ENCODE measurements at places on chromosomes 12 and 14.

DNA sequence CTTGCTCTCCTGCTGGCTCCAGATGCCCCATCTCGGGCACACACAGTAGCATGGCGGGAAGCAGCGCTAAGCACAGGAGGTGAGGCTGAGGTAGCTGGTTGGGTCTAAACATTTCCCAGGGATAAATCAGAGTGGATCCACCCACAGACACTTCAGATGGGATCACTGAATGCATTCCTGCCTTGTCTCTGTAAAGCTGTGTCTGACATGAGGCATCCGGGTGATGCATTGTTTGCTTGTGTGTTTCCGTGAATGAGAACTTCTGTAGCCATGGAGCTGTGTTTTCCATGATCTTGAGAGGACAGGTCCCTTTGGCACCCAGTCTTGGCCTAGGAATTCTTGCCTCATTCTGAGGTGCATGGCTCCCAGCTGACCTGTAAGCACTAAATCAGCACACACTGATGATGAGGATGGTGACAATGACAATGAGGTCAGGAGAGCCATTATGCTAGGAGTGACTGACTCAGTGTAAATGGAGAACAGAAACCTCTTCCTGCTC, 6.7 kb upstream of the KRT75 start:
- no peaks in the 10 kb centered on the region for H3K36me3 ChIP-seq
- no peak overlapping the region for H3K27ac ChIP-seq
- H3K4me1 ChIP-seq: peaks cover 5% of the 10 kb centered on the region
- no peak overlapping the region for H3K4me3 ChIP-seq

DNA sequence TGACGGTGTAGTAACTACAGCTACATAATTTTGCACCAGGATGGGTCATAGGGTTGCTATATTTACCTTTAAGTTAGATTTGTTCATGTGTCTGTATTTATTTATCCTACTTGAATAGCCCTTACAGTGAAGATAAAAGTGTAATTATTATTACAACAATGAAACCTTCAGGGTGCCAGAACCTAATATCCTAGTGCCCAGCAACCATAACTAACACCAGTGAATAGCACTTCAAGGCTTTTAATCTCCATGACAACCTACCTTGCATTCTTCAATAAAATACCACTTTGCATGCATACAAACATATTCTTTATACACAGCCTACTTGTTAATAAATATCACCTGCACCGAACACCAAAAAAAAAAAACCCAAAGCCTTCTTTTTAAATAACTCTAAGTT, 58.7 kb upstream of the G2E3 start:
- no peak for DNase-seq
- H3K4me3 ChIP-seq: no peak overlapping the region
- H3K36me3 ChIP-seq: no peaks in the 10 kb centered on the region
- H3K27ac ChIP-seq: no peak overlapping the region

GRCh38 chr12:106131676-106132075, 7.1 kb downstream of the NUAK1 start:
- H3K27me3 ChIP-seq: no peaks in the 10 kb centered on the region
- H3K4me3 ChIP-seq: peak overlapping the region; percentile 21
- no peak for DNase-seq
- peaks cover 98% of the 10 kb centered on the region for H3K4me1 ChIP-seq

DNA sequence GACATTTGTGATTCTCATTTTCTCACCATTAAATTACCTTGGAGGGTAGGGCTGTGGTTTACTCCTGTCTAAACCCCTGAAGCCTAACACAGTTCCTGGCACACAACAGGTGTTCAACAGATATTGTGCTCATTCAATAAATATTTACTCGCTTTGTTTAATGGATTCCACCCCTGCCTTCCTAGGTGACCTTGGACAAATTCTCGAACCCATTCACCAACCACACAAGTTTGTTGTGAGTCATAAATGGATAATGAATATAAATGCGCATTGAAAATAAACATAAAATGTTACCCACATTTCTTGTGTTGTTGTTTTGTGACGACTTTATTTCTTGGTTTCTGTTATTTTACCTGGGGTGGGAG, 362 bp upstream of the TSFM start:
- H3K27me3 ChIP-seq: no peaks in the 10 kb centered on the region
- H3K36me3 ChIP-seq: peaks cover 28% of the 10 kb centered on the region
- no peak for DNase-seq
- H3K4me3 ChIP-seq: peak overlapping the region; percentile 96

DNA sequence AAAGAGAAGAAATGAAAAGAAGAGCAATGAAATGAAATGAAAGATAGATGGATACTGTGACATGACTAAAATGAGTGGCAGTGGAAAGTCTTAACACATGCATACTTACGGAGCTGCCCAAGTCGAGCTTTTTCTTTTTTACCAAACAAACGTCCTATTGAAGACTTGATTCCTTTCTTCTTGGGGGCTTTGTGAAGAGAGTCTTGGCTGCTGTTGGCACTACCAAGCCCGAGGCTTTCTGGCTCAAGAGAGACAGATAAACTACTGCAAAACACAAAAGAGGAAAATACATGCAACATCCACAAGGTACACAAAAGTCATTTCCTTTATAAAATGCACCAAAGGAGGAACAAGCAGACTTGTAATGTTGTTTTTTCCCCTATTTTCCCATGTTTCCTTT, 261.2 kb downstream of the ACSS3 start:
- no peaks in the 10 kb centered on the region for H3K36me3 ChIP-seq
- H3K27ac ChIP-seq: no peak overlapping the region
- no peaks in the 10 kb centered on the region for H3K4me1 ChIP-seq
- no peaks in the 10 kb centered on the region for H3K27me3 ChIP-seq
- DNase-seq: no peak

GRCh38 chr12:33605757-33606156, 166.1 kb upstream of the SYT10 start:
- H3K4me3 ChIP-seq: no peak overlapping the region
- no peak for DNase-seq
- no peak overlapping the region for H3K27ac ChIP-seq
- no peaks in the 10 kb centered on the region for H3K27me3 ChIP-seq

DNA sequence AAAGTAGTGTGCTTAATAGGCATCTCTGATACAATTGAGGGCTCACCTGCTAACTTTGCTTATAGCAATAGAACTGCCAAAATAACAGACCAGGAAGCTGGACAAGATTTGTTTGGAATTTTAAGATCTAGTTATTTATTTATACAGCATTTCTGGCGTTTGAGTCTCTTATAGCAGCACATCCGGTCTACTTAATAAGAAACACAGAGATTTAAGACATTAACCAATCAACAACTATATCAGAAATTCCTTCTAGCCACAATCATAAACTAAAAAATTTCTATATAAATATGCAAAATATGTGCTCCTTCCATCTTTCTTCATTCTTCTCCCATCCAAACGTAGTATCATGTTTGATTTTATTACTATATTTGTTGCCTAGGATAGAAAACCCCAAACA, 2.6 kb downstream of the RTN1 start:
- H3K4me1 ChIP-seq: peaks cover 18% of the 10 kb centered on the region
- no peak for DNase-seq
- no peak overlapping the region for H3K27ac ChIP-seq
- no peaks in the 10 kb centered on the region for H3K36me3 ChIP-seq
- peaks cover 88% of the 10 kb centered on the region for H3K27me3 ChIP-seq
- H3K4me3 ChIP-seq: no peak overlapping the region

DNA sequence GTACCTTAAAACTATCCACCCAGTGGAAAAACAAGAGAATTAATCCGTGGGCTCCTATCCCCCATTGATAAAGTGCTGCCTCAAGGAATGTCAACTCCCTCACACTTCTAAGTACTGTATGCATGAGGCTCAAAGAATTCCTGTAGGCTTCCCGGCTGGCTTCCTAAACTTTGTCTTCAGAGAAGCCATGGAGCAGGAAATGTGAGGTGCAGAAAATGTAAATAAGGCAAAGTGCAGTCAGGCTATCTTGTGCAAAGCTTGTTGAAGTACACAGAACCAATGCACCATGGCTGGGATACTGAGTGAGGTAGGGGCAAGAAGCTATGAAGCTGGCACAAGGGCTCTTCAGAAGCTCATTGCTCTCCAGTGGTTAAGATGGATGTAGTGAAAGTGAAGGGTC, 611.0 kb downstream of the FSCB start:
- H3K36me3 ChIP-seq: no peaks in the 10 kb centered on the region
- no peaks in the 10 kb centered on the region for H3K4me1 ChIP-seq
- no peaks in the 10 kb centered on the region for H3K27me3 ChIP-seq
- no peak for DNase-seq
- no peak overlapping the region for H3K27ac ChIP-seq
- H3K4me3 ChIP-seq: no peak overlapping the region

GRCh38 chr14:104931771-104932675, 7.3 kb downstream of the PLD4 start:
- peak overlapping the region; percentile 75 for H3K4me3 ChIP-seq
- H3K27ac ChIP-seq: no peak overlapping the region
- H3K4me1 ChIP-seq: peaks cover 21% of the 10 kb centered on the region
- peaks cover 84% of the 10 kb centered on the region for H3K27me3 ChIP-seq

DNA sequence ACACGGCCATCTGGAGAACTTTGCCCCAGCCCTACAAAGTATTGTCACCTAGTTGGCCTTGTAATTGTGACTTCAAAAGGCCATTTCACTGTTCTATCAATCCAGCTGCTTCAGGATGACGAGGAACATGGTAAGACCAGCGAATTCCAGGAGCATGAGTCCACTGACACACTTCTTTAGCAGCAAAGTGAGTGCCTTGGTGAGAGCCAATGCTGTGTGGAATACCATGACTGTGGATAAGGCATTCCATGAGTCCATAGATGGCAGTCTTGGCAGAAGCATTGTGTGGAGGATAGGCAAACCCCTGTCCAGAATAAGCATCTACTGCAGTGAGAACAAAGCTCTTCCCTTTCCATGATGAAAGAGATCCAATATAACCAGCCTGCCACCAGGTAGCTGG, 1009.1 kb upstream of the USP15 start:
- no peak overlapping the region for H3K4me3 ChIP-seq
- DNase-seq: no peak
- H3K4me1 ChIP-seq: no peaks in the 10 kb centered on the region
- no peaks in the 10 kb centered on the region for H3K36me3 ChIP-seq

DNA sequence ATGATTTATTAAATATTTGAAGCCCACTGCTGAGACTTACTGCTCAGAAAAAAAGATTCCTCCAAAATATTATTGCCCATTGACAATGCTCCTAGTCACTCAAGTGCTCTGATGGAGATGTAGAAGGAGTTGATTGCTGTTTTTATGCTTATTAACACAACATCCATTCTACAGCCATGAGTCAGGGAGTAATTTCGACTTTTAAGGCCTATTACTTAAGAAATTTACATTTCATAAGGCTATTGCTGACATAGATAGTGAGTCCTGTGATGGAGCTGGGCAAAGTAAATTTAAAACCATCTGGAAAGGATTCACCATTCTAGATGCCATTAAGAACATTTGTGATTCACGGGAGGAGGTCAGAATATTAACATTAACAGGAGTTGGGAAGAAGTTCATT, 5.2 kb downstream of the KCNJ8 start:
- peaks cover 51% of the 10 kb centered on the region for H3K36me3 ChIP-seq
- H3K4me1 ChIP-seq: peaks cover 54% of the 10 kb centered on the region

- H3K27me3 ChIP-seq: no peaks in the 10 kb centered on the region
- H3K27ac ChIP-seq: peak overlapping the region; percentile 59
- peaks cover 26% of the 10 kb centered on the region for H3K4me1 ChIP-seq
- no peak overlapping the region for H3K4me3 ChIP-seq
- DNase-seq: no peak
- H3K36me3 ChIP-seq: no peaks in the 10 kb centered on the region
Observed at GRCh38 chr12:42421844-42422779, 96.1 kb downstream of the PPHLN1 start.

- H3K4me1 ChIP-seq: peaks cover 53% of the 10 kb centered on the region
- peak overlapping the region; percentile 10 for H3K27ac ChIP-seq
- no peaks in the 10 kb centered on the region for H3K27me3 ChIP-seq
- DNase-seq: no peak
- H3K4me3 ChIP-seq: no peak overlapping the region
Observed at GRCh38 chr14:75283162-75283832, 4.7 kb downstream of the FOS start.

DNA sequence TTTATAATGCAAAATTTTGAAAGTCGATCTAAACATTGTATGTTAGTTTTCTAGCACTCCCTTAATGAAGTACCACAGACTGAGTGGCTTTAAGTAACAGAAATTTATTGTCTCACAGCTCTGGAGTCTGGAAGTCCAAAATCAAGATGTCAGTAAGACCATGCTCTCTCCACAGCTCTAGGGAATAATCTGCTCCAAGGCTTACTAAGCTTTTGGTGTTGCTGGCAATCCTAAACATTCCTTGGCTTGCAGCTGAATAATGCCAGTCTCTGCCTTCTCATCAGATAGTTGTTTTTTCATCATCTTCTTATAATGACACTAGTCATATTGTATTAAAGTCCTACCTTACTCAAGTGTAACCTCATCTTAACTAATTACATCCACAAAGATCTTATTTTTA, 102.2 kb downstream of the RASSF9 start:
- no peaks in the 10 kb centered on the region for H3K36me3 ChIP-seq
- H3K4me3 ChIP-seq: no peak overlapping the region
- DNase-seq: no peak
- no peaks in the 10 kb centered on the region for H3K4me1 ChIP-seq
- no peaks in the 10 kb centered on the region for H3K27me3 ChIP-seq

DNA sequence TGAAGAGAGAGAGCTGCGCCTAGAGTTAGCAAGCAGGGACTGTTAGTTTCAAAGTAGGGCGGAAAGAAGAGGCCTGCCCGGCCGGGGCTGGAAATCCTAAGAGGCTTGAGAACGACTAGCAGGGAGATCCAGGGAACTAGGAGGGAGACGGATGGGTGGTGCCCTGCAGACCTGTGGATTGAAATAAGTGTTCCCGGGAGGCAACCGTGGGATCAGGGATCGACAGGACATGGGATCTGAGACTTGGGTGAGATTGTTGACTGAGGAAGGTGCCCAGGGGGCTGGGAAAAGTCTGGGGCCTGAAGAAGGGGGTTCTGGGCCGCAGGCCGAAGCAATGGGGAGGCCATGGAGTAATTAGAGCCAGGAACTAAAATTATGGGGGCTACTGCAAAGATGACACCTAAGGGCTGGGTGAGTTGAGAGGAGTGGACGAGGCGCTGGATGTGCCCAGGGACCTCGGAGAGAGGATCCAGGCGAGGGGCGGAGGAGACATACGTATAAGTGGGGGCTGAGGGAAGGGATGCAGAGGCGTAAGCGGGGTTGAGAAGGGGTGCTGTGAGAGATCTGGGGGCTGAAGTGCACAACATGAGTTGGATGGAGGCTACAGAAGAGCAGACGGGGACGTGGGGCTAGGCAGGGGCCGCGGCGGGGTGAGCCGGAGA, 635 bp downstream of the LTA4H start:
- H3K4me1 ChIP-seq: peaks cover 24% of the 10 kb centered on the region
- H3K27me3 ChIP-seq: no peaks in the 10 kb centered on the region
- peak overlapping the region; percentile 89 for H3K4me3 ChIP-seq
- no peaks in the 10 kb centered on the region for H3K36me3 ChIP-seq
- no peak for DNase-seq

DNA sequence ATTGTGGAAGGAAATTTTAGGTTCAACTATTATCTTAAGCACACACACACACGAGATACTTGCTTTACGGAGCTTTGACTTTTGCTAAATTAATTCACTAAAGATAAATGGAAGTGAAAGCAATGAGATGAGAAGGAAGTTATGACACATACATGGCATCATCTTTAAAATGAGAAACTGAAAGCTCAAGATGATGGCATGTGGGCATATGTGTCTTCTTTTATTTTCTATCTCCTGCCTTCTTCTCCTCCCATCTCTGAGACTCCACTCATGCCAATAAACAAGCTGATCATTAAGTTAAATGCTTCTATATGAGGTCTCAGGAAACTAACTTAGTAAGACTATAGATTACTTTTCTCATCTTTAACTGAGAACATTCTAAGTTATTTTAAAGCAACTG, 216.7 kb downstream of the MED13L start:
- H3K4me1 ChIP-seq: peaks cover 52% of the 10 kb centered on the region
- H3K4me3 ChIP-seq: no peak overlapping the region
- H3K36me3 ChIP-seq: no peaks in the 10 kb centered on the region
- no peak overlapping the region for H3K27ac ChIP-seq

- H3K4me3 ChIP-seq: no peak overlapping the region
- H3K27ac ChIP-seq: no peak overlapping the region
- H3K27me3 ChIP-seq: no peaks in the 10 kb centered on the region
- no peaks in the 10 kb centered on the region for H3K36me3 ChIP-seq
Observed at GRCh38 chr14:102691763-102692162, 85.5 kb upstream of the TRAF3 start.

All from left ventricle myocardium inferior (tissue), 1 donor.